ENCODE measurements at places on chromosomes 7 and 10.

DNA sequence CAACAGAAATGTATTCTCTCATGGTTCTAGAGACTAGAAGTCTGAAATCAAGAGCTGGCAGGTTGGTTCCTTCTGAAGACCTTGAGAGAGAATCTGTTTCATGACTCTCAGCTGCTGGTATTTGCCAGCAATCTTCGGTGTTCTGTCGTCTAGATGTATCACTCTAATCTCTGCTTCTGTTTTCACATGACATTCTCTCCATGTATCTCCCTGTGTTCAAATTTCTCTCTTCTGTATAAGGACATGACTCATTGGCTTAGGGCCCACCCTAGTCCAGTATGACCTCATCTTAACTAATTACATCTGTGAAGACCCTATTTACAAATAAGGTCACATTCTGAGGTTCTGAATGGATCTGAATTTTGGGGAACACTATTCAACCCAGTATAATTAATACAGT is 82.3 kb downstream of the ANKRD7 start:
- no peak for DNase-seq
- no peak overlapping the region for H3K27ac ChIP-seq
- H3K4me3 ChIP-seq, result no peak overlapping the region
- H3K4me1 ChIP-seq, result no peaks in the 10 kb centered on the region
- no peaks in the 10 kb centered on the region for H3K36me3 ChIP-seq

GRCh38 chr10:25017154-25017590 is 760 bp downstream of the THNSL1 start:
- DNase-seq, result no peak
- H3K36me3 ChIP-seq, result no peaks in the 10 kb centered on the region
- H3K27ac ChIP-seq, result peak overlapping the region; percentile 92
- H3K4me1 ChIP-seq, result no peaks in the 10 kb centered on the region
- H3K27me3 ChIP-seq, result no peaks in the 10 kb centered on the region

GRCh38 chr7:108629651-108630400 is 60.2 kb downstream of the DNAJB9 start:
- H3K4me3 ChIP-seq, result no peak overlapping the region
- no peaks in the 10 kb centered on the region for H3K4me1 ChIP-seq
- no peak overlapping the region for H3K27ac ChIP-seq
- H3K27me3 ChIP-seq, result no peaks in the 10 kb centered on the region
- no peaks in the 10 kb centered on the region for H3K36me3 ChIP-seq

GRCh38 chr10:67959839-67960476 is 75.5 kb downstream of the SIRT1 start:
- no peaks in the 10 kb centered on the region for H3K27me3 ChIP-seq
- no peak overlapping the region for H3K4me3 ChIP-seq
- H3K4me1 ChIP-seq, result no peaks in the 10 kb centered on the region
- peaks cover 14% of the 10 kb centered on the region for H3K36me3 ChIP-seq

- no peak for DNase-seq
- H3K27ac ChIP-seq, result peak overlapping the region; percentile 90
- H3K36me3 ChIP-seq, result no peaks in the 10 kb centered on the region
- peak overlapping the region; percentile 77 for H3K4me3 ChIP-seq
- H3K4me1 ChIP-seq, result peaks cover 18% of the 10 kb centered on the region
Observed at GRCh38 chr7:94003446-94004023, 620 bp downstream of the BET1 start.

DNA sequence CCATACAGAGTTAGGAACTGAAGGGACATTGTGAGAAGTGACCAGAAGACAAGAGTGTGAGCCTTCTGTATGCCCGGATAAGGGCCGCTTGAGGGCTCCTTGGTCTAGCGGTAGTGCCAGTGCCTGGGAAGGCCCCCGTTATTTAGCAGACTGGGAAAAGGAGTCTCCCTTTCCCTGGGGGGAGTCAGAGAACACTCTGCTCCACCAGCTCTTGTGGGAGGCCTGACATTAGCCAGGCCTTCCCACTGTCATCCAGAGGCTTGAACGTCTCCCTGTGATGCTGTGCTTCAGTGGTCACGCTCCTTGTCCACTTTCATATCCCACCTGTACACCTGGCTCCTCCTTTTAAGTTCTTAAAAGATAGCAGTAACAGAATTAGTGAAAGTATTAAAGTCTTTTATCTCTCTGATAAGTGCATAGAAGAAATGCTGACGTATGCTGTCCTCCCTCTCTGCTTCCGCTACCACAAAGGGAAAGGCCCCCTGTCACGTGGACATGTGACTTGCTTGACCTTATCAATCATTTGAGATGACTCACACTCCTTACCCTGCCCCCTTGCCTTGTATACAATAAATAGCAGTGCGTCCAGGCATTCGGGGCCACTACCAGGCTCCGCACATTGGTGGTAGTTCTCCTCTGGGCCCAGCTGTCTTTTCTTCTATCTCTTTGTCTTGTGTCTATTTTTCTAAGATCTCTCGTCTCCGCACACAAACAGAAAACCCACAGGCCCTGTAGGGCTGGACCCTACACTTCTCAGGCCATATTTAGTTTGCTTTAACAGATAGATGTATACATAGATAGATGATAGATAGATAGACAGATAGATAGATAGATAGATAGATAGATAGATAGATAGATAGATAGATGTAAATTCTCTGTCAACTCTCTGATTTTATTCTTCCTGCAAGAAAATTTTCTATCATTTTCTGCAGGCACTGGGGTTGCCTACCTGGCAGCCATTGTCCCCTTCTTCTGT is 131.5 kb upstream of the JCAD start:
- H3K27me3 ChIP-seq, result no peaks in the 10 kb centered on the region
- no peak overlapping the region for H3K27ac ChIP-seq
- DNase-seq, result no peak
- no peak overlapping the region for H3K4me3 ChIP-seq
- peaks cover 18% of the 10 kb centered on the region for H3K4me1 ChIP-seq

DNA sequence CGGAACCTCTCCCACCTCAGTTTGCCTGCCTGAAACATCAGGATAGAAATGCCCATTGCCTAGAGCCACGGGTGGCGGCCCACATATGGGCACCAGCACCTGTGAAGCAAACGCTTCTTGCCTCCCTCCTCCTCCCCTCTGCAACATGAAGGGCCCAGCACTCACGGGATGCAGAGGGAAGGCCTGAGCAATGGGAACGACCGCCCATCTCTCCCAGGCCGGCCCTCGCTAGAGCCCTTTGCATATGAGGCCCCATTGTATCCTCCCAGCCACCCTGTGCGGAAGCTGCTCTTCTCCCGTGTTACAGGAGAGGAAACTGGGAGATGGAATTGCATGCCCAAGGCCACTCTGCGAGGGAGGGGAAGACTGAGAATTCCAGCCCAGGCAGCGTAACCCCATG is 88.2 kb downstream of the RGS10 start:
- H3K27ac ChIP-seq, result no peak overlapping the region
- no peak for DNase-seq
- no peaks in the 10 kb centered on the region for H3K27me3 ChIP-seq
- no peaks in the 10 kb centered on the region for H3K4me1 ChIP-seq
- H3K4me3 ChIP-seq, result no peak overlapping the region
- peaks cover 44% of the 10 kb centered on the region for H3K36me3 ChIP-seq

GRCh38 chr10:44323838-44324237 is 61.1 kb downstream of the CXCL12 start:
- no peaks in the 10 kb centered on the region for H3K36me3 ChIP-seq
- H3K4me3 ChIP-seq, result no peak overlapping the region
- H3K4me1 ChIP-seq, result no peaks in the 10 kb centered on the region
- DNase-seq, result no peak

DNA sequence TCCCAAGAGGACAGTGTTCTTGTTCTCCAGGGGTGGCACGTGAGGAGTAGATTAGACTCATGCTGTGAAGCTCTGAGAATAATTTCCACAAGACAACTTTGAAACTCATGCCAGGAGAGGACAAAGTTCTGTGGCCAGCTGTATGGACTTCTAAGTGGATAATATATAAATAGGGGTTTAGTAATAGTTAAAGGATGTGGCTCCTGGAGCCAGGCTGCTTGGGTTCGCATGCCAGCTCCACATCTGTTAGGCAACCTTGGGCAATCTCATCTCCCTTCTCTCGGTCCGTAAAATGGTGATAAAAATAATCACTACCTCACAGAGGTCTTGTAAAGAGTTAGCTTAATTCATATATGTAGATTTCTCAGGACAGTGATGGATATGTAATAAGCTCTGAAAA is 35.8 kb downstream of the ACSL5 start:
- no peak overlapping the region for H3K4me3 ChIP-seq
- no peak for DNase-seq
- H3K27ac ChIP-seq, result no peak overlapping the region
- no peaks in the 10 kb centered on the region for H3K4me1 ChIP-seq
- no peaks in the 10 kb centered on the region for H3K27me3 ChIP-seq
- H3K36me3 ChIP-seq, result no peaks in the 10 kb centered on the region

DNA sequence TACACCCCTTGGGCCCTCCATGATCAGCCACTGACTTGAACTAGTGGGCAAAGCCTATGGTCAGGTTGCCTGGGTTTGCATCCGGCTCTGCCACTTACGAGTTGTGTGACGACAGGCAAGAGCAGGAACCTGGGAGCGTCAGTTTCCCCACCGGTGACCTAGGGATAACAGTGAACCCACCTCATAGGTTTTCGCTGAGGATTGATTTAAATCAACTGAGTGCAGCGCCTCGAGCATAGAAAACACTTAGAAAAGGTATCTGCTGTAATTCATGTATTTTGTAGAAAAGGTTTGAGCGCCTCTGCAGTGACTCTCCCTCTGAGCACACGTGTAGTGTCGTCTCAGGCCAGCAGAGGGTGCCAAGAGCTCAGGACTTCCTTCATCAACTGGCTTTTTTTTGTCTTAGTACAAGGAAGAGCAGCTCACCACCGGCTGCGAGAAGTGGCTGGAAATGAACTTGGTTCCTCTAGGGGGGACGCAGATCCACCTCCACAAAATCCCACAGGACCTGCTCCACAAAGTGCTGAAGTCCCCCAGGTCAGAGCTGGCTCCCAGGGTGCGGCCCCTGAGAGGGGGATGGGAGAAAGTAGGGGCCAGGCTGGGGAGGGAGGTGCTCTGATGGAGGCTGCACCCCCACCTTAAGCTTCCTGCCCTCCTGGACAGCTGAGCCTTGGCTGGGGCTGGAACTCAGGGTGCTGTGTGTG is 27.7 kb downstream of the BTBD16 start:
- H3K27me3 ChIP-seq, result no peaks in the 10 kb centered on the region
- peak overlapping the region; percentile 22 for H3K4me3 ChIP-seq
- peaks cover 5% of the 10 kb centered on the region for H3K4me1 ChIP-seq
- peak; percentile 75 for DNase-seq
- H3K27ac ChIP-seq, result no peak overlapping the region
- H3K36me3 ChIP-seq, result no peaks in the 10 kb centered on the region

DNA sequence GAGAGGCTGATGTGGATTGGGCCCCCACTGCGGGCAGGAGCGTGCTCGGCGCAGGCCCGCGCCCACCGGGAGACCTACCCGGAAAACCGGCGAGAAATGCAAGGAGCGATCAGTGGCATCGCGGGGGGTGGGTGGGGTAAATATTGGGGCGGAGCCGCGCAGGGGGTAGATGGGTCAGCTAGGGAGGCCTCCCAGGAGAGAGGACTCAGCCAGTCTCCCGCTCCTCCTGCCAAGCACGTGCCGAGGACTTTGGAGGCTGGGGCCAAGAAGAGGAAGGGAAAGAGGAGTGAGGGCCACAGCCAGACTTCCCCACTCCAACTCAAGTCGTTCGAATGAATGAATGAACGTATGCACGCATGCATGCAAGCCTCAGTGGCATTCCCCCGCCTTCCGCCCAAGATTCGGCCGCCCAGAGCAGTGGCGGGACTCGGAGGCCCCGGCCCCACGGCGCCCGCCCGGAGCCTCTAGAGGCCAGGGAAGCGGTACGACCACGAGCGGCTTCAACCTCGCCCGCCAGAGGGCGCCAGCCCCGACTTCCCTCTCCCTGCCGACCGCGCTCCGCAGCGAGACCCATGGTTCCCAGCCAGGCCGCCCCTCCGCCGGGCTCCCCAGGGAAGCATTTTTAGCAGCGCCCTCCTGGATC is 3.6 kb downstream of the NPM3 start:
- no peaks in the 10 kb centered on the region for H3K4me1 ChIP-seq
- H3K27me3 ChIP-seq, result peaks cover 21% of the 10 kb centered on the region
- no peaks in the 10 kb centered on the region for H3K36me3 ChIP-seq
- H3K27ac ChIP-seq, result no peak overlapping the region
- peak; percentile 70 for DNase-seq

GRCh38 chr7:26696978-26697377 is 167.4 kb downstream of the SKAP2 start:
- DNase-seq, result no peak
- H3K36me3 ChIP-seq, result no peaks in the 10 kb centered on the region
- no peak overlapping the region for H3K27ac ChIP-seq
- no peaks in the 10 kb centered on the region for H3K4me1 ChIP-seq

DNA sequence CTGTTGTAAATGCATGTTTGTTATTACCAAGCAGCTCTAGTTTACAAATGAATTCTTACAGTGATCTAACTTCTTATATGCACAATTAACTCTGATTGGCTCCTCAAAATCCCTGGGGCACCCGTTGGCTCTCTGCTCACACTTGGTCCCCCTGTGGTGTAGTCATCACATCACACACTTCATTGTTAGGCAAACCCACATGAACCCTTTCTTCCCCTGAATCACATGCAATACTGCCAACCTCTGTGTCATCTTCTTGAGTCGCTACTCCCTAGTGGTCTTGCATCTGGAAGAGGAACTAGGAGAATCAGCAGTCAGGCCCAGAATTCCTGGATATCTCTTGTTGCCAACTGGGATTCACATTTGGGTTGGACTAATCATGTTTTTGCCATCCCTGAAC is 73.1 kb downstream of the CD36 start:
- H3K36me3 ChIP-seq, result no peaks in the 10 kb centered on the region
- no peak for DNase-seq
- H3K4me3 ChIP-seq, result no peak overlapping the region
- H3K27me3 ChIP-seq, result no peaks in the 10 kb centered on the region

DNA sequence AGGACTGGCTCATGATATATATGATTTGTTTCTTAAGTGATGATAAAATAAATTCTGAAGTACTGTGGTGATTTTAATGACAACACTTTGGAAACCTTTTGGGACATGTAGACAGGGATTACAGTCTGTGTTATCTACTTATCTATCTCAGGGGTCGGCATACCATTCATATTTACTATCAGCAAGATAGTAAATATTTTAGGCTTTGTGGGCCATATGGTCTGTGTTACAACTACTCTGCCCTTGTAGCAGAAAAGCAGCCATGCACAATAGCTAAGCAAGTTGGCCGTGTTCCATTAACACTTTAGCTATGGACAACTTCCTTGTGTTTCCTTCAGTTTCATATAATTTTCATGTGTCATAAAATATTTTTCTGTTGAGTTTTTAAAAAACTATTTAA is 97.8 kb upstream of the PRPS1L1 start:
- no peaks in the 10 kb centered on the region for H3K4me1 ChIP-seq
- H3K36me3 ChIP-seq, result no peaks in the 10 kb centered on the region
- no peak overlapping the region for H3K4me3 ChIP-seq
- DNase-seq, result no peak
- no peak overlapping the region for H3K27ac ChIP-seq

DNA sequence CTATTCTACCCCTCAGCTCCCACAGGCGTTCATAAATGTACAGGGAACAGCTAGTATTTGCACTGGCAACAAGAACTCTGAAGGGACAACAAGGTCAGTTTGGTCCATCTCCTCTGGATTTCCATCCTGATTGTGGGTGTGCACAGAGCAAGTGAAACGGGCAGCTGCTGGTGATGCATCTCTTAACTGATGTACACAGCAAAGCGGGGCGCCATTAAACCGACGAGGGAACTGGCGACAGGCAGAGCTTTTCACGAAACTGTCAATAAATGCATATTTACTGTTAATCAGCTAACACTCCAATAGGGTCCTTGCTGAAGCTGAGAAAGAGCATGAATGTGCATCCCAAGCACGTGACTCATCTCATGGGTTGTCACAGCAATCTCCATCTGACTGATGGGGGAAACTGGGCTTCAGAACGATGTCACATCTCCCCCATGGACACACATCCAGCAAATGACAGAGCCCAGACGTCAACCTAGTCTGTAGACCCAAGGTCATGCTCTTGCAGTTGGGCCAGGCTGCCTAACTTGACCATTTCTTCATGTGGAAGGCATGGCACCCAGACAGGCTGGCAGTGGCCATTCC is 54.2 kb downstream of the FAM53B start:
- no peak overlapping the region for H3K4me3 ChIP-seq
- peaks cover 83% of the 10 kb centered on the region for H3K4me1 ChIP-seq
- no peak overlapping the region for H3K27ac ChIP-seq
- H3K27me3 ChIP-seq, result no peaks in the 10 kb centered on the region
- no peak for DNase-seq
